ENCODE measurements at places on chromosomes 12 and 14.

DNA sequence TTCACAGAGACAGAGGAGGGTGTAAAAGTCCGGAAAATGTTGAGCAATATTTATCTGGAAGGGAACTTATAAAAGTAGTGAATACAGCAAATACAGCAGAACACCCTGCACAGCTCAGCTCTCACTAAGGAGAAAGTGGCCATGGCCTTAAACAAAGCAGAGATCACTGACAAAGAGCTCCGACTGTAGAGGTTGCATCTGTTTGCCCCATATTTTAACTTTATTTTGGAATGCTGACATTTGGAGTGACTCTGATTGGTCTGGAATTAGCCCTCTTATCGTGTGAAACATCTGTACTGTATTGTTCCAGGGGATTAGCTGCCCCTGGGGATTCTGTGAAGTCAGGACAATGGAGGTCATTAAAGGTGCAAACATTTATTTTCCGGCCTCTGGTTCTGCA lies 1275.7 kb upstream of the FLRT2 start:
- no peak for DNase-seq

- no peak for DNase-seq
These were observed 45.4 kb downstream of the E2F7 start for GRCh38 chr12:77019920-77020319.

- DNase-seq: no peak
These were observed 39.3 kb upstream of the DDX11 start for GRCh38 chr12:31034372-31034771.

- DNase-seq: no peak
These were observed 162.9 kb upstream of the ALG10B start for GRCh38 chr12:38153737-38154061.

- DNase-seq: no peak
These were observed 54.0 kb downstream of the SYNE3 start for GRCh38 chr14:95462491-95462890.

DNA sequence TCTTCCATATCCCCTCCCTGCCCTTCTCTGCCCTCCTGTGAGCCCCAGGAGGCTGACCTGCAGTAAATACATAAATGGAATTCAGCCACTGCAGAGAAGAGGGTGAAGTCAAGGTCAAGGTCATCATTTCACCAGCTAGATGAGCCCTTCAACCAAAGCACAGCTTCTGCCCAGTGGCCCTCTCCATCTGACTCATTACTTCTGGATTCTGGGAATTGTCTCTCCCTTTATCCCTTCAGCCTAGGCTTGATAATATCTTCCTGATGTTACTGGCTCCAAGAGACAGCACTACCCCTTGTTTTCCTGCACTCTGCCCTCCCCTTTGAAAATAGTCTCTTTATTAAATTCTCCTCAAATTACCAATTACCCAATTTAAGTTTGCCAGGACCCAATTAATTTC lies 64.5 kb downstream of the TTC9 start:
- no peak for DNase-seq

GRCh38 chr14:65361920-65362319 lies 50.6 kb upstream of the FUT8 start:
- DNase-seq: no peak

- no peak for DNase-seq
These were observed 142.5 kb downstream of the MSRB3 start for GRCh38 chr12:65420941-65421340.

- DNase-seq: no peak
These were observed 79.2 kb downstream of the LLPH start for GRCh38 chr12:66051361-66051760.

DNA sequence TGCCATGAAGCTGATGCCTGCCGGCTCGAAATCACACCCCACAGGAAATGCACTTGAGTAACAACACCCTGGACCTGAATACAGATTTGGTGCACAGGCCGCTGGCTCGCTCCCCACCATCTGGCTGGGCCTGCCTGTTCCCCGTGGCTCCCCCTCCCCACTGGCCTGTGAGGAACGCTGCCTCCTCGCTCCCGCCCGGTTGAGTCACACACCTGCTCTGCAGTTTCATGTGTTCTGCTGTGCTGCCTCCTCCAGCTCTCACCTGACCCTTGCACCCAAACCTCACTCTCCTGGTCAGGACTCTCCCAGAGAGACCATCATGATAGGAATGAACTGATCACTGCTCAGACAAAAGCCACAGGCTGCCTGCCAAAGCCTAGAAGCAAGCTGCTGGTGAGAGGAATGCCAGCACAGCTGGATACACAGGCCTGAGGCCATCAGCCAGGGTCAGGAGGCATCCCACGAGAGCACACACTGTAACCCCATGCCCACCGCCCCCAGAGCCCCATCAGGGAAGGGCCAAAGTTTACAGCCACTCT lies 3.8 kb upstream of the SIVA1 start:
- no peak for DNase-seq

DNA sequence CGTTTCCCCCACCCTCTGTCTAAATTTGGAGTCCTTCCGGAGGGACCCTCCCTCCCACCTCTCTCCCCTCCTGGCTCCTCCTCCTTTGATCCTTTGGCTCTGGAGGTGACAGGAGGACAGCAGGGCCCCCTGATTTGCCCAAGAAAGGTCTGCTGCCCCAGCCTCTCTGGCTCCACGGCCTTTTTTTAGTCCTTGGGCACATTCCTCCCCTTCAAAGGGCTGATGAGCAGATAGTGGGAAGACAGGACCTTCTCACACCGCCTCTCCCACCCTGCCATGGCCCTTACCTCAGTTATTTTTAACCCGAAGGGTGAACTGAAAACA lies 196 bp upstream of the MYH6 start:
- no peak for DNase-seq

DNA sequence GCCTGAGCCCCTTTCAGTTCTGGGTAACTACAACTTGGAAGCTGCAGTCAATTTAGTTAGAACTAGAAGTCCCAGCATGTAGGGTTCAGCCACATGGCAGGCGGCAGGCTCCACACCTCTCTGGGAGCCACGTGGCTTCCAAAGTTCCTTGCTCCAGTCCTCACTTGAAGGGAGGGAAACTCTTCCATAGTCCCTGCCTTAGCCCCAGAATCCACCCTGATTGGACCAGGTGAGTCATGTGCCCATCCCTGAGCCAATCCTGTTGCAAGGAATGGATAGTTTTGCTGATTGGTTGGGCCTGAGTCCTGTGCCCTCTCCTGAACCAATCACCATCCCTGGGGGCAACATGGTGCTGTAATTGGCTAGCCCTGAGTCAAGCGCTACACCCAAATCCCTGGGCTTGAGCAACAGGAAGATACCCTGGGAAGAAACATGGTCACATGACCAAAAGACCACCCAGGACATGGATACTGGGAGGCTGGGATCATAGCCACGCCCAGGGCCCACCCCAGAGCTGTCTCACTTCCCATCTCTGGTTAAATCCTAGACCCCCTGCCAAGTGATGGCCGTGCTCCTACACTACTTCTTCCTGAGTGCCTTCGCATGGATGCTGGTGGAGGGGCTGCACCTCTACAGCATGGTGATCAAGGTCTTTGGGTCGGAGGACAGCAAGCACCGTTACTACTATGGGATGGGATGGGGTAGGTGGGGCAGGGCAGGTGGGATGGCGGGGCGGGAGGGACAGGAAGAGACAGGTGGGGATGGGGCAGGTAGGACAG lies 154.7 kb downstream of the ADGRD1 start:
- no peak for DNase-seq

DNA sequence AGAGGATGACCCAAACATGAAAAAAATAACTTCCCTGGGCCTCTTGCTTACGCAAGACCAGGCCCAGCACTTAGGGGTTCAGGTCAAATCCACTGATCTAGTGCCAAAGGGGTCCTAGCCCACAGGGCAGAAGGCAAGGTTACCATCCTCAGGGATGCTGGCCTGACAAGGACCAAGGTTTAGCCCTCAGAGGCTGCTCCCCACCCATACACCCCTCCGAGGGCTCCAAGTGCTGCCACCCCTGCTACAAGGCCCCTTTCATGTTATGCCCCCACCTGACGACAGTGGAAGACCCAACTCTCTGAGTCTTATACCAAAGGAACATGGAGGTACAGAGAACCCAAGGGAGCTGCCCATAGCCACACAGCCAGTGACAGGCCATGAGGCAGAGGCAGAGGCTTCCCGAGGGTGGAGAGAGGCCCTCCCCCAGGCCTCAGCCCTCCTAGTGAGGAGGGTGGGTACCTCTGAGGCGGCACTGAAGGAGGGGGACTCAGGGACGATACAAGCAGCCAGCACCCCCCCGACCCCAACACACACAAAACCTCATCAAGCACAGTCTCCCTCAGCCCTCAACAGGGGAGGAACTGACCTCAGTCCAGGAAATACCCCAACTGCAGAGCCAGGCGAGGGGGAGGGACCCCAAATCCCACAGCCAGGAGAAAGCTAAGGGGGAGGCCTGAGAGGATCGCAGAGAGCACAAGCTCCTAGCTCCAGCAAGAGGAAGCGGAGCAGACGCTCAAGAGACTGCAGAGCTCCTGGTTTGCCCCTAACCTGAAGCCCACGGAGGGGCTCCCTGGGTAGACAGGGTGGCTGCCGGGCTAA lies 37.0 kb downstream of the ANAPC7 start:
- DNase-seq: no peak

GRCh38 chr14:31400031-31400638 lies 20.2 kb downstream of the HEATR5A start:
- no peak for DNase-seq

DNA sequence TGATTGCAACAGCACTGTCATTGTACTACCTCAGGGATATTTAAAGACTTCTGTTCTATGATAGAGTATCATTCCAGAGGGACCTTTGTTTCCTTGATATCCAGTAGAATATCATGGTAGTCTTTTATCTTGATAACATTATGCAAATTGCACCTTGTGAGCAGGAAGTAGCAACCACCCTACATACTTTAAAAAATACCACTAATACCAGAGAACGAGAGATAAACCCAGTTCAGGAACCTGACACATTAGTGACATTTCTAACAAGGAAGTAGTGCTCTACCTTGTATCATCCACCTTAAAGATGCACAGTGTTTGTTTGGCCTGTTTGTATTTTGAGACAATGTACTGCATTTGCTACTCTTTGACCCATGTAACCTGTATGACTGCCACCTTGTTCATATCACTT lies 8.8 kb upstream of the MAP4K5 start:
- DNase-seq: no peak

- peak; percentile 68 for DNase-seq
These were observed 73.4 kb upstream of the DDHD1 start for GRCh38 chr14:53226553-53226952.

DNA sequence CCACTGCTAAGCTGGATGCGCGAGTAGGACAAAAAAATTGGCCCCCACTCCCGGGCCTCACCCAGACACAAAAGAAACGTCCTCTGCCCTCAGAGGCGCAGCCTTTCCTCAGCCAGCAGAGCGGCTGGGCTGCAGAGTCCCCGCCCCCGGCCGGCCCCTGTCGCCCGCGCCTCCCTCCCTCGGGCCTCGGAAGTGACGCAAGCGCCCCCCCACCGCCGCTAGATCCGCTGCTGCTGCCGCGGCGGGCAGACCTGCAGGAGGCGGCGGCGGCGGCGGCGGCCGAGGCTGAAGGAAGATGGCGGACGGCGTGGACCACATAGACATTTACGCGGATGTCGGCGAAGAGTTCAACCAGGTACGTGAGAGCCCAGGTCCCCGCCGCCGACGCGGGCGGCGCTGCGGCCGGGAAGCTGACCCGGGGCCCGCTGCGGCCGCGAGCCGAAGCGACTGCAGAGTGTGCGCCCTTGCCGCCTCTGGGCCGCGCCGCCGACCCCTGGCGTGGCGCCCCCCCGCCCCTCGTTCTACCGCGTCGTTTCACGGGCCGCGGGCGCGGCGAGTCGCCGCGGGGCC lies at the start of gene CPSF6:
TSS of gene CPSF6 (plus strand) at position 218 of the 570 bp plus-strand sequence. CDS start at position 296, 78 bp downstream.
- peak; percentile 97 for DNase-seq

GRCh38 chr14:39957987-39958386 lies 525.8 kb upstream of the FBXO33 start:
- DNase-seq: no peak

DNA sequence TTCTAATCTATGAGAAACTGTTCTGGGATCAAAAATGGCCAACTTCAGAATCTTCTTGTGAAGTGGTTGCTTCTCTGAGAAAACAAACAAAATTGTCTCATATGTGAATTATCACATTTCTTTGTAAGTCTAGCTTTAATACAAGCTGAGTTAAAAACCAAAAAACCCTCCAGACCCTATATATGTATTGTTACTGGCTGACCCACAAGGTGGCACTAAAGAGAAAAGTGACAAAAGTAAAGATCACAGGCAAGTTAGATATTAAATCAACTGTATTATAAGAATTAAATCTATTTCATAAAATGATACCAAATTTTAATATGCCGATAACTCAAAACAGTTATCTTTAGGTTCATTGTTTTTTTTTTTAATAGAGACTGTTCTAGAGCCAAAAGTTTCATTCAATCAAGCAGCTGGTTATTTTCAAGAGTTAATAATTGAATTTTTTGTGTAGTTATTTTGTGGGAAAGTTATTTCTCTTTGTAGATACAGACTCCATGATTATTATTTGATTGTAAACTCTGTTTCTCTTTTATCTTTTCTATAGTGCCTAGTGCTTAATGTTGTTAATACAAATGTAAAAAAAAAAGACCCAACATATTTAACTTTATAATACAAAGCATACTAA lies 7.5 kb upstream of the TRHDE start:
- no peak for DNase-seq

- DNase-seq: no peak
These were observed 56.0 kb upstream of the DCD start for GRCh38 chr12:54704202-54704601.

DNA sequence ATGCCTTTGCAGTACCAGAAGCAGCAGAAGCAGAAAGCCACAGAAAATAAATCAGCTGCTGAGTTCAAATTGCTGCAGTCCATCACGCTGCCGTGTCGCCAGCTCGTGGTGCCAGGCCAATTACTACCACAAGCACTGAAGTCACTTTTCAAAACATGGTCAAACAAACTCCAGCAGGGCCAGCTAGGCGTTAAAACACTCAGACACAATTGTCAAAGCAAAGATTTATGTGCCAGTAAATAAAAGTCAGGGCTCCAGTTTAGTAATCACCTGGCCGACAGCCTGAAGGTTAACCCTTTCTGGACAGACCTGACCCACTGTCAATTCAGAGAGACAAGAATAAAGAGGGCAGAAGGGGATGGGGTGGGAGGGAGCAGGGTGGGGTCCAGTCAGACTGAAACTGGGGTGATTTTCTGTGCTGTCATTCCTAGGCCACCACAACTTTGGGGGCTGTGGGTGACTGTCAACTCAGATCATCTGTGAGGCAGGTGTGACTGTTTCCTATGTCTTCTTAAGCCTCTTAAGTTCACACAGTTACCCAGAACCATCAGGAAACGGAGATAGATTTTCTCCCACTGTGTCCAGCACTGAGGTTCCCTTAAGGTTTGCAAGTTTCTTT lies 109.8 kb upstream of the FUT8 start:
- DNase-seq: no peak

- no peak for DNase-seq
These were observed 19.1 kb upstream of the KLRB1 start for GRCh38 chr12:9626821-9627220.

DNA sequence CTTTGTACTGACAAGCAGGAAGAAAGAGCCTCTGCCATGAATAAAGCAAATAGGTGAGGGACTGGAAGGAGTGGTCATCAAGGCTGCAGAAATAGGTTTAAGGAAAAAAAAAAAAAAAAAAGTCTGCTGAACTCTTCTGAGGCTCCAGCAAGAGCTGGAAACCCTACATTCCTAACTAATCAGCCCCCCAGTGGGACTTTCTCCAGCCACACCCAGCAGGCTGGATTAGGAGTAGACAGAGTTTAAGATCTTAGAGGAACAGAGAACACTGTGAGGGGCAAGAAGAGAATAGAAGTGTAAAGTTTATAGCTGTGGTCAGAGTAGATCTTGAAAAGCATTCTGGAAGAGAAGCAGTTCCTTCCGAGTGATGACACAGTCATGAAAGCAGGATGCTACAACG lies 66.4 kb downstream of the ATXN2 start:
- DNase-seq: no peak

GRCh38 chr14:21072031-21072473 lies 1.9 kb downstream of the ARHGEF40 start:
- DNase-seq: no peak

Measured in left forelimb (tissue), 1 donor.